ENCODE measurements at places on chromosomes 2 and 18.
A peak's percentile ranks its signal among the peaks of the same experiment; 100 is the strongest.

DNA sequence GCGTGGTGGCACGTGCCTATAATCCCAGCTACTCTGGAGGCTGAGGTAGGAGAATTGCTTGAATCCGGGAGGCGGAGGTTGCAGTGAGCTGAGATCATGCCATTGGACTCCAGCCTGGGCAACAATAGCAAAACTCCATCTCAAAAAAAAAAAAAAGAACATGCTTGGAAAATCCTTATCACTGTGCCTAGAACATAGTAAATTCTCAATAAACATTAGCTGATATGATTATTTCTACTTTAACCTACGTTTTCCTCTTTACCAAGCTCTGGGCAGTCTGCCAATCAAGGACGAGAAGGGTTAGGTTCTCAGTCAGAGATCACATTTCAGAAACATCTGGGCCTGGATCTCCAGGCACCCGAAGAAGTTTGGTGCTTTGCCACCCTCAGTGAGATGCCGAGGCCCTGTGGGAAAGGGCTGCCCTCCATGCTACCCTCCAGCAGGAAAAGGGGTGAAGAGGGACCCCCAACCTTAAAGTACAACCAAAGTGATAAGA is 107.7 kb downstream of the BCL11A start:
- no peak for DNase-seq

GRCh38 chr18:76338619-76339245 is 156.3 kb downstream of the ZNF516 start:
- no peak for DNase-seq

- peak; percentile 13 for DNase-seq
These were observed 802 bp upstream of the SAP130 start for GRCh38 chr2:128028668-128029054.

DNA sequence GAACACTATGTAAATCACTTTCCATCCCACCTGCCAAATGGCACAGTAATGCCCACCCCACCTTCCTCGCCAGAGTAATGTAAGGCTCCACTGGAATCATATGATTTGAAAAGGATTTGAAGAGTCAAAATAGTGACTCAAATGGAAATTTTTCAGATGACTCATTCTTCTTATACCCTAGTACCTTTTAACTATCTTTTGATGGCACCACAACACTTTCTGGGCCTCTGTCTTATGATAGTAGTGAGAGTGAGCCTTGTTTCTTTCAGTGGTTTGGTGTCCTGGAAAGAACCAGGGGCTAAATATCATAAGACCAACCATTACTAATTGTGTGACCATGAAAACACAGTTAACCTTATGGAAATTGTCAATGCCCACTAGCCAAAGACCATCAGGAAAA is 235.4 kb upstream of the SLC14A2 start:
- no peak for DNase-seq

DNA sequence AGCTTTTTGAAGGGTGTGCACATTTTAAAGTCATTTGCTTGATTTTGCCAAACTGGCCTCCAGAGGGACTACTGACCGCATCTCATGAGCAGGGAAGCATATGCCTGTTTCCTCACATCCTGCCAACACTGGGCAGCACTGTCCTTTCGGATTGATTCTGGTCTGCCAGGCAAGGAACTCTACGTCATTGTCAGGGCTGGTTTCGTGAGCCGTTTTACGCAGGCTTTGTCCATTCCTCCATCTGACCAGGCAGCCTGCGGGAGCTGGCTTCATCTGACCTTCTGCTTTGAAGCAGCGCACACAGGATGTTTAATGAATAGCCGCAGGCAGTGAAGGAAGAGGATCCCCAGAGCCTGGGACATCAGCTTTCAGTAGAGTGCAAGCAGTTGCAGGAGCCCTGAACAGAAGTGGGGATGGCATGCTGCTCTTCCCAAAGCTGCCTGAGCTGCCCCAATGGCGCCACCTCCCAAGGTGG is 46.3 kb upstream of the SEMA4C start:
- DNase-seq, result no peak

GRCh38 chr18:44763327-44763726 is 82.6 kb downstream of the SETBP1 start:
- no peak for DNase-seq

DNA sequence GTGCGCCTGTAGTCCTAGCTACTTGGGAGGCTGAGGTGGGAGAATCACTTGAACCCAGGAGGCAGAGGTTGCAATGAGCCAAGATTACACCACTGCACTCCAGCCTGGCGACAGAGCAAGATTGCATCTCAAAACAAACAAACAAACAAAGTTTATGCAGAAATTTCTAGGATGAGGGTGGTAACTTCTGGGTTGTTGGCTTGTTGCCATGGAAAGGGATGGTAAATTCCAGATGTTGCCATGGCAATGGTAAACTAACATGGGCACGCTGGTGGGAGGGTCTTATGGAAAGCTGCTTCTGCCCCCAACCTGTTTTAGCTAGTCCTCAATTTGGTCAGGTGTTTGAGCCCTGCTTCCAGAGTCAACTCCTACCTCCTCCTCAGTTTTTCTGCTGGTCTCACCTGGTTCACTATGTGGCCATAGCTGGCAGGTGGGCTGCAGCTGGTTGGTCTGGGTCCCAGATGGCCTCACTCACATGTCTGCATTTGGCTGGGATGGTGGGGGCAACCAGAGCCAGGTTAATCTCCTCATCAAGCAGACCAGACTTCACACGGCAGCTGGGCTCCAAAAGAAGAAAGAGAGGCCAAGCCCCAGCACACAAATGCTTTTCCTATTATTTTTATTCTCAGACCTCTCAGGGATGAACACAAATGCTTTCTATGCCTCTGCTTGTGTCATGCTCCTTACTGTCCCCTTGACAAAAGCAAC is 26.6 kb upstream of the TEX44 start:
- DNase-seq, result no peak

- peak; percentile 7 for DNase-seq
These were observed 34.0 kb upstream of the STRN start for GRCh38 chr2:37000318-37000717.

DNA sequence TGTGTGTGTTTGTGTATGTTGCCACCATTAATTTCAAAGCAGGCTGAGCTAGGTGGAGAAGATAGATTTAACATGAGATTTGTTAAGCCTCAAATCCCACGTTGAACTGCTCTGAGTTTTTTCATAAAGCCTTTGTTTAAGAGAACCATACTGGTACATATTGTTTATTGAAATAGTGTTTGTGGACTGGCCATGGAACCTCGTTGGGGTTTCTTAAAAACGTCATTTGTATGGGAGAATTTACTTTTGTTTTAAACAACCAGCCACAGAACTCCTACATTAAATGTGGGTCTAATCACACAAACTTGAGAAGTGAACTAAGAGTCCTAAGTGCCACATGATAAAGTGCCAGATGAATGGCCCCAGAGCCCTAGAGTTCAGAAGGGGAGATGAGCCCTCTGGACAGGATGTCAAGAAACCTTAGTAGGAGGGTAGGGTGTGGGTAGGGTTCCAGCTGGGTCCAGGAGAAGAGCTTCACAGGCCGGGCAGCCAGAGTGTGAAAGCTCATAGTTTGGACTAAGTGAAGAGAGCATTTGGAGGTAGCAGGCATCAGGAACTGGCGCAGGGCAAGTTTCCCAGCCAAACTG is 120.6 kb upstream of the EML6 start:
- no peak for DNase-seq

DNA sequence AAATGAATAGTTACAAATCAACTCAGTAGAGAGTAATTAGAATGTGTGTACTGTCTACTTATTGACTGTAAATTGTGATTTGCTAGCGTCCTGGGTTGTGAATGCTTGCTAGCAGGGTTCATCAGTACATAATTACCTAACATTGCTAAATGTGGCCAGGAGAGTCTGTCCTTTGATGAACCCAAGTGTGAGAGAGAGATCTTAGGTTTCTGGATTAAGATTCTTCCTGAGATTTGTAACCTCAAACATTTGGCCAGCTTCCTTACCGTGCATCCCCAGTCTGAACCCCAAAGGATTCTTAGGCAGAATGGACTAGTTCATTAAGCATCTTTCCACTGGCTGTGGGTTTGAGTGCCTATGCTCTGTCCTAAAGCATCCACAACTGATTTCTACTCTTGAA is 84.0 kb upstream of the ITPRID2 start:
- DNase-seq, result no peak

GRCh38 chr18:28086670-28087552 is 90.0 kb downstream of the CDH2 start:
- no peak for DNase-seq

DNA sequence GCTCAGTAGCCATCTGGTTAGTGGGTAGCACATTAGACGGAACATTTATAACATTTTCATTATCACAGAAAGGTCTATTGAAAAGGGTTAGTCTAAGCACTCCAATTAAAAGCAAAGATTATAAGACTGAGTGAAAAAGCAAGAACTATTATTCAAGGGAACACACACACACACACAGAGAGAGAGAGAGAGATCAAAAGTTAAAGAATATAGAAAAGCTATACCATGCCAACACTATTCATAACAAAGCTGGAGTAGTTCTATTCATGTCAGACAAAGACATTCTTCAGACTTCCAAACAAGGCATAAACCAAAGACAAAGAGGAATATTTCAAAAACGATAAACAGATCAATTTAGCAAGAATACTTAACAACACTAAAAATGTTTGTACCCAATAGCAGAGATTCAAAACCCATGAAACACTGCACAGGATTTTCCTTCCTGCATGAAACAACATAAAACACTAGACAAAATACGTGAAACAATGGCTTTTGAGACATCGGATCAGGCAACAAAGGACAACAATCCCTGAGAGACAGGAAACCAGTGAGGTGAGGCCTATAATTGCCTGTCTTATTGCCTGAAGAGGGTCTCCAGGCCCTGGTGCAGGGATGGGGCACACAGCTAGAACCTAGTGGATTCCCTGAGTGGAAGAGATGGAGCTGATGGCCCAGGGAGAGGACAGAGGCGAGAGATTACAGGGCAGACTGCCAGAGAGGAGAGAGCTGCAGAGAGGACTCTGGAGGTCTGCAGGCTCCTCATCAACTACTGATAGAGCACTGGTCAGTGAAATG is 83.6 kb upstream of the NPAS2 start:
- DNase-seq, result no peak

- DNase-seq, result no peak
These were observed 103.7 kb downstream of the HS6ST1 start for GRCh38 chr2:128214866-128215460.

DNA sequence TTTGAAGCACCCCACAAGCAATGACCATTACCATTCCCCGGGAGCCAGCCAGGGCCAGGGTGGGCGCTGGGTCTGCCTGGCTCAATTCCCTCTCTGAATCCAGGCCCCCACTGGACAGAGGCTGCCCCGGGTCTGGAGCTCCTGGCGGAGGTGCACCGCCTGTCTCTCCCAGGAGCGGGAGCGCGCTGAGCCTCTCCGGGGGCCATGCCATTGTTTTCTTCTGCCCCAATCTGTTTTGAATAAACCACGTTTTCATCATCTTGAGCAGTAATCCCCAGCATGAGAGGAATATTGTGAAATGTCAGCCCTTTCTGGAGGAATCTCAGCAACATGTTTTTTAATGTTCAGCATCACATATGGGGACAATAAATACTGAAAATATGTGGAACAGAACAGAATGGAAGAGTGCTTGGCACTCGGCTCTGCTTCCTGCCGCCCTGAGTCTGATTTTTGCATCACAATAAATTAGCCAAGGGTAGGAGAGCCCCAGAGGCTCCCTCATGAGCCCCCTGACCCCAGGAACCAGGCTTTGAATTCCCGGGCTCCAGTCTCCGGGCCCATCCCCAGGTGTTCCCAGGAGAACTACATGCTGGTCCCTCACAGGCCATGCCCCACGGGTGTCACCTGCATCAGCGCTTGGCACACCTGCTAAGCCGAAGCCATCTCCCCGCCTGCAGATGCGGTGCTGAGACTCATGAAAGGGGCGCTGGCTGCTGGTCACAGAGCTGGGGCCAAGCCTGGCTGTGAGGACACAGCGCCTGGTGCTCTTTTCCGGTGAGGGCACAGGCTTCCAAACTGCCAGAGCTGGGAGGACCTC is 88.8 kb downstream of the INHBB start:
- no peak for DNase-seq

DNA sequence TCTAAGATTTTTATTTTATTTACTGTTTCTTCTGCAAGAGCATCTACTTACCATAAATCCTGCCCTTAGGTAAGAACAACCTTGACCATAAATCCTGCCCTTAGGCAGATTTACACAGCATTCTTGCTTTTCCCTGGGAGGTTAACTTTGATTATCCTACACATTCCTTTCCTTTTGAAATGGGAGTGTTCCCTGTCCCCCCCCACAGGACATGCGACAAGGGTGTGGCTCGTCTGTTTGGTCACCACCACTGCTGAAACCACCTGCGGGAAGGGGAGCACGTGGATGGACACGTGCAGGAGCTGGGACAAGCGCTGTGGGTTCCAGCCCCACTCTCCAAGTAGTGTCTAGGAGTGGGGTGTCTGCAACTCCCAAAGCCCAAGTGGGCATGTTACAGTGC is 239.3 kb upstream of the SP5 start:
- no peak for DNase-seq

- DNase-seq, result no peak
These were observed 204.5 kb upstream of the LRATD1 start for GRCh38 chr2:14428056-14428455.

All from HTR-8/SVneo (cell line).